ENCODE measurements at places on chromosomes 3 and 15. TPM values are rescaled to one million over a fixed set of nuclear protein-coding genes. Genes with fewer than 3 reads are reported as not detected.

Gene KNG1
- not detected for total RNA-seq

Gene SPSB4
- total RNA-seq: not detected

Gene PARP3
- total RNA-seq: 11.1 TPM

Gene CLEC3B
- total RNA-seq: not detected

Gene RPL14
- 3,850 TPM for total RNA-seq

Gene WDR93
- total RNA-seq: not detected

Gene CDHR4
- total RNA-seq: not detected

DNA sequence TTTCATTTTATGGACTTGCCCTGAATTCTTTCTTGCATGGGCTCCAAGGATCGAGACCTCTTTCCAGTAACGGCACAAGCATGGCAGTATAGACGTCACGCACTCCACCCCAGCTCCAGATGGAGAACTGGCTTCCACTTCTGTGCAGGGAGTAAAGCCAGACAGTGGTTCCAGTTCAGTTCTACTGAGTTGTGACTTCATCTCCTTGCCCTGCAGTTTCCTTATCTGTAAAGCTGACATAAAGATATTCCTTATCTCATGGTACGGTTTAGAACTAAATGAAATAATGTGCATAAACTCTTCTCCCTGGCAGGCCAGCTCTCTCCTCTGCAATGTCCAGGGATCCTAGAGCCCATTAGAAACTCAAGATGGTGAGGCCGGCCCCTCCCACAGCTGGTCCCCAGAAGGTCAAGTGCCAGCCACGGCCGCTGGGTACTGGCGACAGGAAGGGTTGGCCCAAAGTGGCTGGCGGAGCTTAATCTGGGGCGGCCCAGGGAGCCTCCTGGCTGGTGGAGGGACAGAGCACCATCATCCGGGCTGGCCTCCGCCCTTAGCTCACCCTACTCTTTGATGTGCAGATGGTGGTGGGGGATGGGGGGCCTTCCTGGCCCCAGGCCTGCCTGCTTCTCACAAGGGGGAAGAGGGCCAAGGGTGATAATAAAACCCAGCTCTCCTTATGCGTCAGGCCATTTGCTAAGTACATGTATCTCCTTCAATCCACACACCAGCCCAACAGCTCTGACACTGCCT, 7.2 kb downstream of the MESP2 start:
- no peaks in the 10 kb centered on the region for H3K36me3 ChIP-seq
- H3K27me3 ChIP-seq: peaks cover 7% of the 10 kb centered on the region
- H3K4me3 ChIP-seq: no peak overlapping the region
- H3K27ac ChIP-seq: no peak overlapping the region

- no peak overlapping the region for H3K27ac ChIP-seq
- peaks cover 7% of the 10 kb centered on the region for H3K36me3 ChIP-seq
- H3K27me3 ChIP-seq: no peaks in the 10 kb centered on the region
- H3K4me1 ChIP-seq: peaks cover 14% of the 10 kb centered on the region
- H3K4me3 ChIP-seq: no peak overlapping the region
These were observed 8.0 kb downstream of the NISCH start for GRCh38 chr3:52463416-52463815.

DNA sequence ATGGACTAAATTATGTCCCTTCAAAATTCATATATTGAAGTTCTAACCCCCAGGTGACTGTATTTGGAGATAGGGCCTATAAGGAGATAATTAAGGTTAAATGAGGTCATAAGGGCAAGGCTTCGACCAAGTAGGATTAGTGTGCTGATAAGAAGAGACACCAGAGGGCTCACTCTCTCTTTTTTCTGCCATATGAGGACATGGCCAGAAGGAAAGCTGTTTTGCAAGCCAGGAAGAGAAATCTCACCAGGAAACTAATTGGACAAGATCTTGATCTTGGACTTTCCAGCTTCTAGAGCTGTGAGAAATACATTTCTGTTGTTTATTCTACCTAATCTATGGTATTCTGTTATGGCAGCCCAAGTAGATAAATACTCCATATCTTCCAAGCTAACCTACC, 503.6 kb upstream of the NAALADL2 start:
- H3K4me1 ChIP-seq: no peaks in the 10 kb centered on the region
- H3K27me3 ChIP-seq: no peaks in the 10 kb centered on the region
- H3K4me3 ChIP-seq: no peak overlapping the region
- no peaks in the 10 kb centered on the region for H3K36me3 ChIP-seq
- H3K27ac ChIP-seq: no peak overlapping the region

GRCh38 chr3:154967090-154967489, 113.0 kb upstream of the MME start:
- no peak for DNase-seq
- no peak overlapping the region for H3K27ac ChIP-seq
- no peaks in the 10 kb centered on the region for H3K36me3 ChIP-seq
- no peaks in the 10 kb centered on the region for H3K4me1 ChIP-seq
- H3K4me3 ChIP-seq: no peak overlapping the region

DNA sequence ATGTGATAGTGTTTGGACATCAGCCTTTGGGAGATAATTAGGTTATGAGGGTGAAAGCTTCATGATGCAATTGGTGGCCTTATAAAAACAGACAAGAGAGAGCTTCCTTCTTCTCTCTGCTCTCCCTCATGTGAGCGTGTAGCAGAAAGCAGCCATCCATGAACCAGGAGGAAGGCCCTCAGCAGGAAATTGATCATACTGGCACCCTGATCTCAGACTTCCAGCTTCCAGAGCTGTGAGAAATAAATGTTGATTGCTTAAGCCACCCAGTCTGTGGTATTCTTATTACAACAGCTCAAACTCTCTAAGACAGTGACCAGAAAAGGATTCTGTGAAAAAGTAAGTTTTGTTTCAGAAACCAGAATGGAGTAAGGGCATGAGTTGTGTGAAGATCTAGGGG, 13.3 kb downstream of the STAC start:
- no peaks in the 10 kb centered on the region for H3K4me1 ChIP-seq
- H3K4me3 ChIP-seq: no peak overlapping the region
- H3K27ac ChIP-seq: no peak overlapping the region
- DNase-seq: no peak
- H3K27me3 ChIP-seq: peaks cover 3% of the 10 kb centered on the region

- H3K27ac ChIP-seq: no peak overlapping the region
- peaks cover 10% of the 10 kb centered on the region for H3K4me1 ChIP-seq
- no peak overlapping the region for H3K4me3 ChIP-seq
- no peak for DNase-seq
- H3K36me3 ChIP-seq: no peaks in the 10 kb centered on the region
These were observed 77.0 kb downstream of the MAGI1 start for GRCh38 chr3:65961733-65962132.

DNA sequence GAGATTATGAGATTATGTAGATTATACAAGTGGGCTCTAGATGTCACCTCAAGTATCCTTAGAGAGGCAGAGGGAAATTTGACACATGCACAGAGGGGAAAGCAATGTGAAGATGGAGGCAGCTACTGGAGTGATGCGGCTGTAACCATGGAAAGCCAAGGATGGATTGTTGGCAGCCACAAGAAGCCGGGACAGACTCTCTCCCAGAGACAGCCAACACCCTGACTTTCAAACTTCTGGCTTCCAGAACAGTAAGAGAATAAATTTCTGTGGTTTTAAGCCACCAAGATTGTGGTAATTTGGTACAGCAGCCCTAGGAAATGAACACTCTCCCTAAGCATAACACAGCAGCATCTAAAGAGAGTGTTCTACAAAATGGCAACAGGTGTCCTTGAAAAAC, 34.4 kb upstream of the PRICKLE2 start:
- H3K27me3 ChIP-seq: peaks cover 25% of the 10 kb centered on the region
- no peaks in the 10 kb centered on the region for H3K36me3 ChIP-seq
- H3K4me1 ChIP-seq: no peaks in the 10 kb centered on the region
- H3K27ac ChIP-seq: no peak overlapping the region
- no peak for DNase-seq

GRCh38 chr15:41689083-41689482, 28.9 kb downstream of the MGA start:
- H3K27me3 ChIP-seq: no peaks in the 10 kb centered on the region
- peaks cover 2% of the 10 kb centered on the region for H3K36me3 ChIP-seq
- H3K27ac ChIP-seq: no peak overlapping the region
- H3K4me3 ChIP-seq: no peak overlapping the region
- H3K4me1 ChIP-seq: peaks cover 77% of the 10 kb centered on the region

GRCh38 chr3:8963137-8963853, at the start of gene RAD18:
RAD18 (minus strand) TSS chr3:8963472; CDS start chr3:8963385, 87 bp downstream.
- H3K27me3 ChIP-seq: no peaks in the 10 kb centered on the region
- DNase-seq: peak; percentile 95
- peak within 1 kb of the TSS; percentile 97 for H3K4me3 ChIP-seq
- peaks cover 35% of the 10 kb centered on the region for H3K4me1 ChIP-seq

- H3K27me3 ChIP-seq: peaks cover 40% of the 10 kb centered on the region
- H3K4me1 ChIP-seq: no peaks in the 10 kb centered on the region
These were observed 32.9 kb downstream of the GJD2 start for GRCh38 chr15:34721802-34722438.

Measured in activated naive CD4-positive, alpha-beta T cell treated with anti-CD3 and anti-CD28 coated beads for 36 hours (primary cell).